ENCODE measurements at places on chromosomes 12 and 14.

DNA sequence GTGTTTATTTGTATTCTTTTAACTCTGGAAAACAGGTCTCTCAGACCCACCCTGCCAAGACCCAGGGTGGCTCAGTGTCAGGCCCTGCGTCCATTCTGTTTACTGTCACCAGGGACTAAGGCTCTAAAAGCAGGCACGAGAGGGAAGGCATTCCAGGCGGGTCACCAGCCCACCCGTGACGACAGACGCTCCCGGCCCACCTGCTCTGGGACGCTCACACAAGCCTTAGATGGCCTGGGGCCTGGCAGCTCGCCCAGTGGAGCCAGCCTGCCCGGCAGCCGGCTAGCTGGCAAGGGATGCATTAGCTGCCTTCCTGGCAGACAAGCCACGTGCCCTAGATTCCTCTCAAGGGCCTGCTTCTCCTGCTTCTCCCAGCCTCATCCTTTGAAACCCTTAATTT lies 9.2 kb upstream of the NUAK1 start:
- DNase-seq: no peak

DNA sequence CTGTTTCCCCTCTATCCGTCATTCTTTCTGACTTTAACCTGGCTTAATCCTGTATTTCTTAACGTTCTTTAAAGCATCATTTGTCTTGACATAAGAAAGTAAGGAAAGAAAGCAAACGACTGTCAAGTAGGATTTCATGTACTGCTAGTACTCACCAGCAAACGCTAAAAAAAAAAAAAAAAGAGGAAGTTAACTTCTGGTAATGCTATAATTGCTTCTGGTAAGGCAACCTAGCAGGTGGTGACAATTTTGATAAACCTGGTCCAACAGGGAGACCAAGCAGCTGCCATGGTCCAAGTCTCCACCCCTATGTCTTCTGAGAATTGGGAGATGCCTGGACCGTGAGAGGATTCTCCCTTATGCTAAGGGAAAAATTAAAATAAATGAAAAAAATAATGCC lies 306.6 kb downstream of the DAD1 start:
- no peak for DNase-seq

DNA sequence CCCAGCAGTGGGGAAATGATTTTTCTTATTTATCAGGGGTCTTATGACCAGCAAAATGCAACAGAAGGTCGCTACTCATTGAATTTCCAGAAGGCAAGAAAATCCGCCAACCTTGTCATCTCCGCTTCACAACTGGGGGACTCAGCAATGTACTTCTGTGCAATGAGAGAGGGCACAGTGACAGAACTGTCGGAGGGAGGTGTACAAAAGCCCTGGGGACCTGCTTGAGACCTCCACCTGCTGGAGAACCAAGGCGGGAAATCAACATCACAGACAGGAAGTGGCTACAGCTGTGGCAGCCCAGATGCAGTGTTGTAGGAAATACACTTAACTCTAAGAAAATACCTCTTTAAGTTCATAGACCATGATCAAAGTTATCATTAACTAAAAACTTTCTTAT lies 250.9 kb upstream of the OR4E1 start:
- DNase-seq: no peak

GRCh38 chr14:65789363-65789762 lies 376.8 kb downstream of the FUT8 start:
- DNase-seq: no peak

- peak; percentile 69 for DNase-seq
Measured at GRCh38 chr14:58395812-58396788, at the start of gene TOMM20L. Gene TOMM20L (plus strand): TSS chr14:58395930. CDS start chr14:58395958, 28 bp downstream.

- DNase-seq: no peak
Measured at GRCh38 chr12:131612092-131612755, 98.7 kb upstream of the SFSWAP start.

- DNase-seq: no peak
Measured at GRCh38 chr12:88501972-88502938, 78.0 kb downstream of the KITLG start.

GRCh38 chr12:22588817-22589216 lies 36.2 kb upstream of the ETNK1 start:
- DNase-seq: no peak

- no peak for DNase-seq
Measured at GRCh38 chr12:39971348-39971747, 134.5 kb downstream of the SLC2A13 start.

DNA sequence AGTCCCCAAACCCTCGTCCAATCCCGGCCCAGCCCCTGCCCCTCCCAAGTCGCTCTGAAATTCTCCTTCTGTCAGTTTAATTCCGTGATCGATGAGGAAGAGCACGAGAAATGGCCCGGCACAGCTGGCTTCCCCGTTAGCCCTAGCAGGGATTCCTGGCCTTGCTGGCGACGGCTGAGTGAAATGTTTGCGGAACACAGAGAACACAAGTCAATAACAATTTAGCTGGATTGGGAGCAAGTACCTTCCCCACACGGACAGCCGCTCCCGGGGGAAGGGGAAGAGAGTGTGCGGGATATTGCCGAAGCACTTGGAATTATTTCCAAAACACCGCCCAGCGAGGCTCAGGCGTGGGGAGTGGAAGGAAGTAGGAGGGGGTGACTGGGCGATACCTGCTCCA lies 134.6 kb downstream of the RBM19 start:
- no peak for DNase-seq

- peak; percentile 53 for DNase-seq
Measured at GRCh38 chr12:104569346-104570173, 112.8 kb downstream of the CHST11 start.

DNA sequence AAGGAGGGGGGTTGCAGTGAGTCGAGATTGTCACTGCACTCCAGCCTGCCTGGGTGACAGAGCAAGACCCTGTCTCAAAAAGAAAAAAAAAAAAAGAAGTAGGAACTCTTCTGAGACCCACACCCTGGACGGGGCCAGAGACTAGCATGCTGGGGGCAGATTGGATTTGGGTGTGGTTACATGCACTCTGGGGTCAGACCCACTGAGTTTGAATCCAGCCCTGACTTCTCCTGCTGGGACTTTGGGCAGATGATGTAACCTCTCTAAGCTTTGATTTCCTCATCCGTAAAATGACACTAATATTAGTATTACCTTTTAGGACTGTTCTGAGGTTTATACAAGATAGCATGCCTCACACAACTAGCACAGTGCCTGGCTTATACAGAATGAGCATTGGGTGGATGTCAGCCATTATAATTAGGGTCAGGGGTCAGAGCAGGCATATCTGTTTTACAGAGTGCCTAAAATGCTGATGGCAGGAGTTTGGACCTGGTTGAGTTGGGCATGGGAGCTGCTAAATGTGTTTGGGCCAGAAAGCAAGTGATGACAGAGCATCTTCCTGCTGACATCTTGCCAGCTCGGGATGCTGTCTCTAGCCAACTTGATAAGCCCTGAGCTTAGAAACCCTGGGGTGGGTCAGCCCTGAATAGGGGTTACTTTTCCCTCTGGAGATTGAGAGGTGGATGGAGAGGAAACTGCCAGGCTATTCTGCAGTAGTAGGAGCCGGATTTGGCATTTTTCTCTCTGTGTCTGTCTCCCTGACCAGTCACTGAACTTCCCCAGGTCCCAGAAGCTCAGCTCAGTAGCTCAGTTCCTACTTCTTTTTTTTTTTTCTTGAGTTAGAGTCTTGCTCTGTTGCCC lies 15.5 kb downstream of the TPCN1 start:
- no peak for DNase-seq

DNA sequence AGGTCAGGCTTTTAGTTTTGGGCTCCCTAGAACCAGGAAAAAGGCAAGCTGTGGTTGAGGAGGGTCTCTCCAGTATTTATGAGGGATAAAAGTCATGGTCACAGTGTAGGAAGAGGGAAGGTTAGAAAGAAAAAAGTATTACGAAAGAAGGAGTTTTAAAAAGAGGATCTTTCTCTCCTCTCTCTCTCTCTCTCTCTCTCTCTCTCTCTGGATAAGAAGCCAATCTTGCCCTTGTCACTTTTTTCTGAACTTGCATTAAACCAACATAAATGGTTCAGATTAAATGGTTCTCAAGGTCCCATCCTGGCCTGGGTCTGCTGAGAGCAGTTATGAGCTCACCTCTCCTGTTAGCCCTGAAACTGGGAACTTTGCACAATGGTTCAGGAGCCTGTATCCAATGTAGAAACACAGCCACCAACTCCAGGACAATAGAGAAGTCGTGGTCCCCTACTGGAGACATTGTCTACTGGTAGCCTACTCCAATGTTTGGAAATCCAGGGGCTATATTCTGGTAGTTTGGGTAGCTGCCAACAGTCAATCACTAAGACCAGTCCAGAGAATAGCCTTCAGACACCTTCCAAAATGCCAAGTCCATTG lies 131.9 kb downstream of the DAD1 start:
- no peak for DNase-seq

- DNase-seq: no peak
Measured at GRCh38 chr14:31294746-31295405, 87.3 kb upstream of the HECTD1 start.

DNA sequence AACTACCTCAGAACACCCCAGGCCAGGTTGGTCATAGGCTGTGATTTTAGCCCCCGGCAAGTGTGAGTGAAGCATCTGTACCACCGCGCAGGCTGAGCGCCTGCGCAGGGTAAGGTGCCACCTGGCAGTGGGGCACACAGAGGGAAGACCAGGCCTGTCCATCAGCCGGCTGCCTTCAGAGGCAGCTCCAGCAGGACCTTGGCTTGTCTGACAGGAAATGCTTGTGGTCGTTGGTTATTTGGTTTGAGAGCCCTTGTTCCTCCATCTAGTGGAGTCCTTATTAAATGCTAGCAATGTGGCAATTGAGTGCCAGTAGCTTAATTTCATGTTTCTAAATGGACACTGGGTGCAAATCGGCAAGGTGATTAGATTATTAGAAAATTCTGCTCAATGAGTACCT lies 27.5 kb downstream of the SLC25A29 start:
- no peak for DNase-seq

GRCh38 chr12:3885277-3886094 lies 12.3 kb upstream of the PARP11 start:
- DNase-seq: no peak

DNA sequence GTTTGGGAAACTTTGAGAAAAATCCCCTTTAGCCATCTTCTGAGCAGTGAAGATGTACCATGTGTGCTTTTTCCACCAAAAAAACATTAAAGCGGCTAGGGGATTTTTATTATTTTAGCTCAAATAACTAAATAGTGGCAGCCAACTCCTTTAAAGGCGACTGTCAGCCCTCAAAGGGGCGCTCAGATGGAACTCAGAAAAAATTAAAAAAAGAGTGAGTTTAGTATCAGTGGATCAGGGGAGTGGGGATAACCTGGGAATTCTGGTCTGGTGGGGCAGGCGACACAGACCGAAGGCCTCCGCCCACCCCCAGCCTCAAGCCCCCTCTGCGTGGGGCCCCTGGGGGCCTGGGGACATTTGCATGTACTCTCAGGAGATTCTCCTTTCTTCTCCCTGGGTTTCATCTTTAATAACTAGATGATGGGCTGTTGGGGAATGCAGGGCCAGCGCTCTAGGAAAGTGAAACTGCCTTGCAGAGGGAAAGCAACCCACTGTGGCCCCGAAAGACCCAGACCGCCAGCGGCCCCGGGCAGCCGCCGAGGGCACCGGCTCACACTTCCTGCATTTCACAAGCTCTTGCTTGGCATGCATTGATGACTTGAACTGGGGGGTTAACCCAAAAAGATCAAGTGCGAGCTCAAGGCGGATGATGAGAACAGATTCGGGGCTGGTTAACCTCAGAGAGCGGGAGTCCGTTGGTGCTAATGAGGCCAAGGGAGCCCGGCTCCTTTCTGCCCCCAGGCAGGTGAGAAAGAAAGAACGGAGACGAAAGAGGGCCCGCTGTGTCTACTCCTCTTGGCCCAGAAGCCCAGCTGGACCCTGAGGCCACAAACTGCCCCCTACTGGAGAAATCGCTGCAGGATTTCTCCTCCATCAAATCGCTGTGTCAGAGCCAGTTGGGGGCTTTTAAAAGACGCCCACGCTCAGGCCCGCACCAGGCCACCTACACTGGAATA lies 7.3 kb upstream of the BATF start:
- DNase-seq: peak; percentile 48

DNA sequence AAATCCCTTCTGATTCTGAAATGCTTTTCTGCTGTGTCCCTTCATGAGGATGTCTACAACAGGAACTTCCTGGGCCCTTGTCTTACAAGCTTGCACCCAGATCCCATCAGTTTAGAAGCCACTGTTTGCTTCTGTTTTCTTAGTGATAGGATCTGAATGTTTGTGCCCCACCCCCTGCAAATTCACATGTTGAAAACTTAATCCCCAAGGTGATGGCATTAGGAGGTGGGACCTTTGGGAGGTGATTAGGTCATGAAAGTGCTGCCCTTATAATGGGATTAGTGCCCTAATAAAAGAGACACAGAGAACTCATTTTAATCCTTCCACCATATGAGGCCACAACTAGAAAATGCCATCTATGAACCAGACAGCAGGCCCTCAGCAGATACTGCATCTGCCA lies 36.0 kb upstream of the GNPNAT1 start:
- no peak for DNase-seq

DNA sequence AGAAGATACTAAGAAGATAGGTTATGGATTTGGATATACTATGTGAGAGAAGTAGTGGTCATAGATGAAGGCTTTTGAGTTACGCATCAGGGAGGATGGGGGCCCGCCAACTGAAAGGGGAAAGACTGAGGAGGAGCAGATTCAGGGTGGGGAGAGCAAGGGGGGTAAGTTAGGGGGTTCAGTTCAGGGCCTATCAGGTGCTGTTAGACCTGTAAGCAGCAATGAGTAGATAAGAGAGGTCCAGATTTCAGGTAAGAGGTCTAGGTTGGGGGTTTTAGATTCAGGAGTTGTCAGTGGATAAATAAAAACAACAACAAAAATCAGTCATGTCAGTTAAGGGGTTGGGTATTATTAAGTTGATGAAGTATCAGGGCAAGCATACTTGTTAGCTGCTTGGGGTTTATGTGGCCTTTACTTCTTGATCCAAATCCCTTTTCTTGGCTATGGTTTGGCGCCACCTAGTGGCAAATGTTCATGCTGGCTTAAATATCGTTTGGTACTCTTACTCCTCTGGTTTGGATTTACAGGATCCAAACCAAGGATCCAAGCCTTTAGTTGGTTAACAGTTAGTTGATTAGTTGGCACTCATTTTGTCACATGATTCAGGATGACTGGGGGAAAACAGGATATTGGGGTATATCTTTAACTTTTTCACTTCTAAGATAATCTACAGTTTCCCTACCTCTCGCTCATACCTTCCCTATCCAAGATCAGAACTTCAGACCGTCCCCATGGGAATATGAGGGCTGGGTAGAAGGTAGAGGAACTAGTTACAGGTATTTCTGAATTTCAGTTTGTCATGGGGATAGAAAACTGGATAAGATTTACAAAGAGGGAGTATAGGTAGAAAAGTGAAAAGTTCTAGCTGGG lies 65.1 kb downstream of the PCNX1 start:
- DNase-seq: peak; percentile 54

DNA sequence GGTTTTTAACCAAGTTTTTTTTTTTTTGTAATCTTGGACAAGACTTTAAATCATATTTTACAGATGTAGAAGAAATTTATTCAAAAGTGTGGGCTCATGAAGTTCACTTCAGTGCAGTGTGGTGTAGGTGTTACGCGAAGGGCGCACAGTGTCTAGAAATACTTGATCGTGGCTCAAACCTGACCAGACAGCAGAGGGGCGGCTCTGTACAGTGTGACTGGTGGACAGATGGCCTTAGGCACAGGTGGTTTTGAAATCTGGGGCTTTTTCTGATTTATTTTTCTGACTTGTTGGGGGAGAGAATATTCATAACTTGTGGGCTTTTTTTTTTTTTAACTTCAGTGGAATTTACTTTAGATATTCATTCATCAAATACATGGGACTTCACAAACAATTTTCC lies 179.2 kb downstream of the PELI2 start:
- DNase-seq: no peak

Measured in stimulated activated CD8-positive, alpha-beta memory T cell treated with anti-CD3 and anti-CD28 coated beads, Interleukin-15, amount 100 ng/mL, for 48 hours (primary cell).